Stimulated activated CD8-positive, alpha-beta memory T cell treated with anti-CD3 and anti-CD28 coated beads, Interleukin-15, amount 100 ng/mL, for 4 hours (primary cell): ENCODE measurements at places on chromosomes 7 and 10.

DNA sequence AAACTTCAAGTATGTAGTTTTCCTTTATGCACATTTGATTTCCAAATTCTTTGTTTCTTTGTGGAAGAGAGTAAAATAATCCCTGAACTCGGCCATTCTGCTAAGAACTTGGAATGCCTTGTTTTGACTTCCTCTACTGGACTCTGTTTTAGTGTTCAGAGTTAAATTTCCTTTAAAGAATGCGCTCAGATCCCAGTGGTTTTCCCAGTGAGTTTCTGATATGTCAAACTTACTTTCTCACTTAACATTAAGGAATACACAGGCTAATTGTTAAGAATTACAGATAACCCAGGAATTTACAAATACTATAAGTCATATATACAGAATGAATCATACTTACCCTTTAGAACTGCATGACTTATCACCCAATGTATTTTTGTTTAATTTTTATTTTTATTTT is 1067.6 kb upstream of the CELF2 start:
- no peak for DNase-seq

- no peak for DNase-seq
Measured at GRCh38 chr7:66297579-66297978, 92.4 kb downstream of the TPST1 start.

DNA sequence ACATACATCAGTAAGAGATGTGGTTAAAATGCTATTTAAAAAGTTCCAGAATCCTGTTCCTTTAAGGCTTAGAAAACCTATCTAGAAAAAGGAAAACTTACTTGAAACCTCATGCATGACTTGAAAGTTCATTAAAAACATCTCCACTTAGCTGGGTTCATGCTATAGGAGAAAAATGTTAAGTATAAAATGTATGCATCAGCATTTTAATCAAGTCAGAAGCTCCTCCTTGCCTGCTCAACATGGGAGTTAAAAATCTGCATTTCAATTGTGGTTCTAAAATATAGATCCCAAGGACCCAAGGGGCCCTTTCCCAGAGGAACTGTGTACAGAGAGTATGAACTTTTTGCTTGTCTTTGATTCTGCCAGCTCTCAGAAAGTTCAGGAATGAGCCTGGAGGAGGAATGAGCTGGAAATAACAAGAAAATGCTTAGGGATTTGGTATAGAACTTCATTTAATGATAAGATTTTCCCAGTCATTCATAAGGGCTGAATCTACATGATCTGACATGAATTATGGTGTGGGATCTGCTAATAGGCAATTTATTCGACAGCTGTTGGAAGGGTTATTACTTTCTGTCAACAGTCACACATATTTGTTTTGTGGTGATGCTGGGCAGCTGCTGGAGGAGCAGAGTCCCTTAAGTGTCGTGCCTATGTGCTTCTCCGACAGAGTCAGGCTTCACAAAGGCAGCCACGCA is 85.6 kb upstream of the MTPN start:
- DNase-seq, result no peak

DNA sequence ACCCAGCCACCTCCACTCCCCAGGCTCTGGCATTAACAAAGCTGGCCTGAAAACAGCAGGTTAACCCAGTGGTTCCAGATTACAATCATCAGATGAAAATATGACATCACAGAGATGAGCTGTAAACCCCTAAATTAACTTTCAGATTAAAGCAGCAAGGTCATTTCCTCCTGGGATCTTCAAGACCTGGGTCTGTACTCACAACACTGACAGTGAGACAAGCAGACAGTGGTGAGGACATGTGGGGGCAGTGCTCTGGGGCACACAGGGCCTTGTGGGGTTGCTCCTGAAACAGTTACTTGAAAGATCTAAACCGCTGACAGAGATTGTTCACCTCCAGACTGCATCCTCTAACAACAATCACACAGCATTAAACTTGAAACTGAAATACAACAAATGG is 134.1 kb downstream of the ZNF438 start:
- DNase-seq, result no peak

DNA sequence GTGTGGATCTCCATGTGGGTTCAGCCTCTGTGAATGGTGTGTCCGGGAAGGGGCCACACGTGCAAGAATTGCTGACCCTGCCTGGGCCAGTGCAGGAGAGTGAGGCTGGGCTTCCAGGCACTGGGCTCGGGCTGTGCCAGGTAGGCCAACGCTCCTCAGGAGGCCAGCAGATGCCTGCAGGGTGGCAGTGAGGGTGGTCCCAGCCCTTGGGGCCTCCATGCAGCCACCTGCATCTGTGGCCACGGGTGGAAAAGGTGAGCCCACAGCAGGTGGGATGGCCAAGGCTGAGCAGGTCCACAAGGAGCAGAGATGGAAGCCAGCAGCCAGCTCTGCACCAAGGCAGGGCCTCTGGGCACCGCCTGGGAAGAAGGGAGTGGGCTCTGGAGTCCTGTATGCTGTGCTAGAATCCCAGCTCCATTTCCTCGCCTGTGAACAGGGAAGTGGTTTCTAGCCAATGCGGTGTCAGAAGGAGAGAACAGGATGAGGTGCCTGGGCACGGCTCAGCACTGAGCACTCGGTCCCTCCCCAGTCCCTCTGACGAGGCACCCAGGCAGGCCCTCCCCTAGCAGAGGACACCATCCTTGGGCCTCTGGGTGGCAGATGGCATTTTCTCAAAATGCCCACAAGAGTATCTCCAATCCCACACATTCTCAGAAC is 31.1 kb upstream of the RET start:
- no peak for DNase-seq

DNA sequence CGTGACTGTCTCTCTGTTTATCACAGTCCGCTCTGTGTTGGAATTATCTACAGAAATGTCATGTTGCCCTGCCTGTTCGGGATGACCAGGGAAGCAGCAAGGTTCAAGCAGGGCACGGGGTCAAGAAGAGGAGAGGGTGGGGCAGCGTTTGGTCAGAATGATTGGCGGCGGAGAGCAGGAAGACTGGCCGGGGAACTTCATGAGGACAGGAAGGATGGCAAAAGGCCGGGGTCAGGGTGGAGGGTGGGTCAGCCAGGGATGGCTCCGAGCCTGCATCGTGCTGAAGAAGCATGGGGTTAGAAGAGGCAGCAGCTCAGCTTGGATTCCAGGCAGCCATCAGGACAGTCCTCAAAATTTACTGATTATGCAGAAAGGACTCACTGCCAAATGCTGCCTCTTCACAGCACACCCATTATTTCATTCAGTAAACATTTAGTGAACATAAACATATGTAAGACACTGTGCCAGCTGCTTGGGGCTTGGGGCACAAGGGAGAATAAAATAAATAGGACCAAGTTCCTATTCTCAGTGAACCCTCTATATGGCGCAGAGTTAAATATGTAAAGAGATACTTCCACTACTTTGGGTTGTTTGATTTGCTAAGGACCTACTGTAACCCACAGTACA is 42.8 kb downstream of the WNT2 start:
- no peak for DNase-seq

DNA sequence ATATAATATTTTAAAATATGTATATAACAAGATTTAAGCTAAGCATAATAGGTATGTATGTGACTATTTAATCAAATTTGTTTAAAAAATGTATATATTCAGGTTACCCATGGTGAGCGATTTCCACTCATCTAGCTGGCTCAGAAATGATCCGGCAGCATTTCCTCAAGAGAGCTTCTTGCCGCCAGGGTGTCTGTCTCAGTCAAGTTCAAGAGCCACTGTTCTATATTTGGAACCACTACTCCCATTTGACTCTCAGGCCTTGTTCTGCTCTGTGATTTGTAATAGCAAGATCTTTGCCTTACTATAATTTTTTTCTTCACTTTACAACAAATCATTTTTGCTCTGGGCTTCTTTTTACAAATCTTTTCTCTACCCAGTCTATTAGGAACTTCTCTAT is 48.7 kb upstream of the CNTNAP2 start:
- no peak for DNase-seq
